ENCODE measurements at places on chromosomes 1 and 21.

DNA sequence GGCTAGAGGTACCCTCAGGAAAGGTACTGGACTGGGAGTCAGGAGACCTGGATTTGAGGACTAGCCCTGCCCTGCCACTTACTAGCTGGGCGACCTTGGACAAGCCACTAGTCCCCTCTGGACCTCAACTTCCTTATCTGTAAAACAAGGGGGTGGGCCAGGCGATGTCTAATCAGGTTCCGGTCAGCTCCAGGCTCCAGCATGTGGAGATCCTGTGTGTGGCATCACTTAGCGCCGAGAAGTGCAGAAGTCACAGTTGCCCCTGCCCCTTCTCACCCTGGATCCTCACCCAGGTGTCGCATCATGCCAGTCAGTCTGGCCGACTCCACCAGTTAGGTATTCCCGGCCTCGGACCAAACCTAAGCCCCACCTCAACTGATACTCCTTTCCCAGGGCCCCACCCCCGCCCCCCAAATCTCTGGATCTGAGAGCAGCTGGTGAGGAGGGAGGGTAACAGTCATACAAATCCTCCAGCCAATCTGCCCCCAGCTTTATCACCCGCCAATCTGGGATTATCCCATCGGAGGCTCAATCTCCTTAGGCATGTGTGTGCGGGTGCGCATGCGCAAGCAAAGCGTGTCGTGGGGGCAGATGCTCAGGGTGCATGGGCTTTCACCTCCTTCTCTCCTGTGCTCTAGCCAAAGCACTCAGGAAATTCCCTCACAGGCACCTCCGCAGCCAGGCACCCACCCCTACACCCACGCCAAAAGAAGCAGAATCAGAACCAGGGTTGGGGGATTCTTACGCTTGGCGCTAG, 5.4 kb downstream of the CELF3 start:
- H3K27ac ChIP-seq, result no peak overlapping the region
- no peaks in the 10 kb centered on the region for H3K36me3 ChIP-seq
- peaks cover 5% of the 10 kb centered on the region for H3K27me3 ChIP-seq
- H3K4me1 ChIP-seq, result peaks cover 6% of the 10 kb centered on the region

- no peak for DNase-seq
- peaks cover 12% of the 10 kb centered on the region for H3K4me1 ChIP-seq
- no peaks in the 10 kb centered on the region for H3K36me3 ChIP-seq
- peak overlapping the region; percentile 82 for H3K27ac ChIP-seq
- no peak overlapping the region for H3K4me3 ChIP-seq
- H3K27me3 ChIP-seq, result no peaks in the 10 kb centered on the region
Observed at GRCh38 chr21:46057710-46058241, 40.1 kb upstream of the COL6A2 start.

DNA sequence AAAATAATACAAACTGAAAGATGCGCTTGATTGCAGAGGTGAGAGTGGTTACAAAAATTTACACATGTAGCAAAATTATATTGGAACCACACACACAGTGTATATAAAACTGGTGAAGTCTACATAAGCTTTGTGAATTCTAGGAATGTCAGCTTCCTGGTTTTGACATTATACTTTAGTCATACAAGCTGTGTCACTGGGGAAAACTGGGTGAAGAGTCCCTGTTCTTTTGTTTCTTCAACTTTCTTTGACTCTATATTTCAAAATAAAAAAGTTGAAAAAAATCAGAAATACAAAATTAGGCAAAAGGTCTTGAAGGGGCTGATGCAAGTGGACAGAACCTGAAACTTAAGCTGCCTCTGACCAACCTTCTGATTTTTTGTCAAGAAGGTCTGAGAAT, 3.0 kb downstream of the C1QC start:
- H3K4me3 ChIP-seq, result no peak overlapping the region
- H3K36me3 ChIP-seq, result no peaks in the 10 kb centered on the region
- DNase-seq, result no peak
- no peaks in the 10 kb centered on the region for H3K27me3 ChIP-seq
- no peaks in the 10 kb centered on the region for H3K4me1 ChIP-seq

DNA sequence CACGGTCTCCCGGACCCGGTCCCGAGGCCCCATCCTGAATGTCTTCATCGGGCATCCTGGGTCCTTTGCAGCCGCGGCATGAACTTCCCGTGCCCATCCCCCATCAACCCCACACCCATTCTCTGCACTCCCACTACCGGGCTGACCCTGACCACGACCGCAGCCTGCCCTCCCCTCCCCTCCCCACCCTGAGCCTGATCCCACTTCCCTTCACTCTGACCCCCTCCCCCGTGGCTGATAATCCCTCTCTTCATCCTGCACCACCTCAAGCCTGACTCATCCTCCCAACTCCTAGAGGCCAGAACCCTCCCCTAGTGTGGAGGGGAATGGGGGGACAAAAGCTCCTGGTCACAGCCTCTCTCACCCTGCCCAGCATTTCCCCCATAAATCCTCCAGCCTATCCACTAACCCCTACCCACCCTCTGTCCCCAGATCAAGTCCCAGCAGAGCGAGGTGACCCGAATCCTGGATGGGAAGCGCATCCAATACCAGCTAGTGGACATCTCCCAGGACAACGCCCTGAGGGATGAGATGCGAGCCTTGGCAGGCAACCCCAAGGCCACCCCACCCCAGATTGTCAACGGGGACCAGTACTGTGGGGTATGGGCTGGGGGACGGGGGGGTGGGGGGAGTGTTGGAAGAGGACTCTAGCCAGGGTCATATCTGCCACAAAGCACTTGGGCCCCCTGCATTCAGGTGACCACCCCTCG, 602 bp downstream of the SH3BGRL3 start:
- no peaks in the 10 kb centered on the region for H3K36me3 ChIP-seq
- DNase-seq, result peak; percentile 53
- H3K4me3 ChIP-seq, result peak overlapping the region; percentile 93
- H3K27me3 ChIP-seq, result no peaks in the 10 kb centered on the region

DNA sequence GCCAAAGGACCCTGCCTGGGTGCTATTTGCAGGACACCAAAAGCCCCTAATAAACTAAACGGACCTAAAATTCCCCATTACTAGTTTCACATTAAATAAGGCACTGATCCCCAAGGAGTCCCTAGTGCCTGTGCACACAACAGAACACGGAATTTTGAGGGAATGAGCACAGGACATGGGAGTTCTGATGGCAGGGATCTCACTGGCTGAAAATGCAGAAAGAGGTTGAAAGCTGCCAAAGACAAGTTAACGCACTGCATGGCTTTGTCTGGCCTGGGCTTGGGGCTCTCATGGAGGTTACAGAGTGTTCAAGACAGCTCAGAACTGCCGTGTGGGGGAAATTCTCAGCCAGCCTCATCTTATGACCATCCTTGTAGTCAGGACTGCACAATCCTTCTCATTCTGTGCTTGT, 15.6 kb upstream of the ATP1B1 start:
- H3K4me1 ChIP-seq, result peaks cover 6% of the 10 kb centered on the region
- H3K27me3 ChIP-seq, result no peaks in the 10 kb centered on the region
- no peak overlapping the region for H3K4me3 ChIP-seq
- no peaks in the 10 kb centered on the region for H3K36me3 ChIP-seq

- no peak for DNase-seq
- peaks cover 12% of the 10 kb centered on the region for H3K4me1 ChIP-seq
- H3K36me3 ChIP-seq, result no peaks in the 10 kb centered on the region
- H3K4me3 ChIP-seq, result no peak overlapping the region
Observed at GRCh38 chr1:45348966-45349677, 8.9 kb upstream of the MUTYH start.

DNA sequence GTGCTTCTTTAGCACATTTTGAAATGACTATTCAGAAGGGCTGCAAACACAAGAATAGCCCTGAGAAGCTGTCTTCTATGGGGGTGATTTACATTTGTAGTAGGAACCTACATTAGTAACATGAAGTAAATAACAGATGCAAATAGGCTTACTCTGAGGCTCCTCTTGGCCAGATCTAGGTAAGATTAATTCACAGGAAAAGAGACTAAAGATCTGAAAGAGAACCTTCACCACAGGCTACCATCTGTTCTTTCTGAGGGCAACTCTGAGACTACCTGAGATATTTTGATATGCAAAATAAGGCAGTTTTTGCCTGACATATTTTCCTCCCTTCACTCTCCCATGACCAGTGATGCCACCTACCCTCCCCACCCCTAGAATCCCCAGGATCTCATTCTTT, 1267.8 kb downstream of the PLA2G4A start:
- no peak overlapping the region for H3K4me3 ChIP-seq
- H3K36me3 ChIP-seq, result no peaks in the 10 kb centered on the region
- H3K4me1 ChIP-seq, result no peaks in the 10 kb centered on the region
- DNase-seq, result no peak

DNA sequence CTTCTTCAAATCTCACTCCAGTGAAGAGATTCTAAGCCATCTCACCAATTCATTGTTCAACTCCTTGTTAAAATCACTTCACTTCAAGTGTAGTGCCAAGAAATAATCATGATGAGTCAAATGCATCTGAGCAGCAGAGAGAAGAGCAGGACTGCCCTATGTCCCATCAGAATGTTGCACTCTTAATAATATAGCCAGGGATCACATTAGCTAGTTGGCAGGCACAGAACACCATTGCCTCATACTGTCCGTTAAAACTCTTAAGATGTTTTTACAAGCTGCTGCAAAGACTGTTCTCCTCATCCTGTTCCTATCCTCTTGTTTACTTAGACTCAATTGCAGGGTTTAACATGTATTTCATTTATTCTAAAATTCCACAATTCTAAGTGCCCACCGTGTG, 432.9 kb downstream of the PLPP3 start:
- peaks cover 7% of the 10 kb centered on the region for H3K4me1 ChIP-seq
- DNase-seq, result peak; percentile 16
- no peak overlapping the region for H3K4me3 ChIP-seq
- no peaks in the 10 kb centered on the region for H3K27me3 ChIP-seq
- H3K27ac ChIP-seq, result no peak overlapping the region

- H3K4me3 ChIP-seq, result no peak overlapping the region
- no peaks in the 10 kb centered on the region for H3K4me1 ChIP-seq
- H3K36me3 ChIP-seq, result no peaks in the 10 kb centered on the region
- no peaks in the 10 kb centered on the region for H3K27me3 ChIP-seq
- no peak overlapping the region for H3K27ac ChIP-seq
- DNase-seq, result no peak
Observed at GRCh38 chr1:215114154-215114933, 31.8 kb downstream of the KCNK2 start.

GRCh38 chr1:151984313-151984956, 9.2 kb downstream of the S100A10 start:
- no peaks in the 10 kb centered on the region for H3K27me3 ChIP-seq
- no peak for DNase-seq

DNA sequence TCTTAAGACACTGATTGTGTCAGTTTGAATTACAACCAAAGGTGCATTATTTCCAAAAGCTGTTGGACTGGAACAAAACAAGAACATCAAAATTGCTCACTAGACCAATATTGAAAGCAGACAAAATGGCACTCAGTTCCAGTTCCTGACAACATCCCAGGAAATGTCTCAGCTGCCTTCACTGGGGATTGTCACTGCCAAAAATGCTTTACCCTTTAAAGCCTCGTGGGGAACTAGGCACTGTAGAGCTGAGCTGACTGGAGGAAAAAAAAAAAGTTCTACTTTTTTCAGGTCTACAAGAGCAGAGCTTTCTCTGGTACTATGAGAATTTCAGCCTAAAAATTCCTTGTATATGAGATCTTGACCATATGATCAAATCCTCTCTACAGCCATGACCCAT, 21.9 kb downstream of the GPR52 start:
- H3K4me3 ChIP-seq, result no peak overlapping the region
- no peak overlapping the region for H3K27ac ChIP-seq
- no peak for DNase-seq
- H3K27me3 ChIP-seq, result no peaks in the 10 kb centered on the region
- no peaks in the 10 kb centered on the region for H3K36me3 ChIP-seq

- no peak overlapping the region for H3K27ac ChIP-seq
- DNase-seq, result no peak
- no peaks in the 10 kb centered on the region for H3K36me3 ChIP-seq
- H3K4me1 ChIP-seq, result no peaks in the 10 kb centered on the region
- H3K4me3 ChIP-seq, result no peak overlapping the region
Observed at GRCh38 chr1:241825581-241825980, 22.4 kb upstream of the EXO1 start.

DNA sequence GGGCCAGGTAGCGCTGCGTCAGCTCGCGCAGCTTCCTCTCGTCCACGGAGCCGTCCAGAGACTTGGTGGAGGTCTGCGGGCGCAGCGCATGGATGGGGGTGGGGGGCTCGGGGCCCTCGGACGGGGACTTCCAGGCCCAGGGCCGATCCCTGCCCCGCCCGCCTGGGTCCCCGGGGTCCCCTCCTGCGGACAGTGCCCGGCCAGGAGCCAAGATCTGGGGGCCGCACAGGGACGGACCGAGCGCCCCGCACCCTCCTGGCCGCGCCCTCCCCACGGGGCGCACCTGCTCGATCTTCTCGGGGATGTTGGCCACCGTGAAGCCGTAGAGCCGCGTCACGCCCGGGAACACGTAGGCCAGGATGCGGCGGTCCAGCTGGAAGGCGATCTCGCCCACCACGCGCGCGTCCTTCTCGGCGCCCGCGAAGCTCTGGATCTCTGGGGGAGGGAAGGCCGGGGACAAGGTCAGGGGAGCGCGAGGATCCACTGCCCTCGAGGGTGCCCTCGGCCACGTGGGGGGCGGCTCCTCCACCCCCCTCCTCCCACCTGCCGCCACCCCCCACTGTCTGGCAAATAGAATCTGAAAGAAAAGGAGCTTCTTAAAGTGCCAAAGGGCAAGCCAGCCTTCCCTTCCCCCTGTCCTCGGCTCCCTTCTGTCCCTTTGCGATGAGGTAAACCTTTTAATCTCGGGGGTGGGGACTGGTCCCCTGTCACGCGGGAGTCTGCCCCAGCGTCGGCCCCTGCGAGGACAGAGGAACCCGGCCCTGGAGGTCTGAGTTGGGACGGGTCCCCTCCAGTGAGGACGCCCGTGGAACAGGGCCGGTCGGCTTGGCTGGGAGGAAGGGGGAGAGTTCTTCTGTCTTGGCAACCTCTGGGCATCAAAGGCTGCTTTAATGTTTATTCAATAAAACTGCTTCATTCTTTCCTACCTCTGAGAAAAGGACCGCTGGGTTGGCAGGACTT, 6.5 kb upstream of the FTCD start:
- no peaks in the 10 kb centered on the region for H3K4me1 ChIP-seq
- no peak overlapping the region for H3K27ac ChIP-seq
- DNase-seq, result peak; percentile 2
- H3K27me3 ChIP-seq, result no peaks in the 10 kb centered on the region

DNA sequence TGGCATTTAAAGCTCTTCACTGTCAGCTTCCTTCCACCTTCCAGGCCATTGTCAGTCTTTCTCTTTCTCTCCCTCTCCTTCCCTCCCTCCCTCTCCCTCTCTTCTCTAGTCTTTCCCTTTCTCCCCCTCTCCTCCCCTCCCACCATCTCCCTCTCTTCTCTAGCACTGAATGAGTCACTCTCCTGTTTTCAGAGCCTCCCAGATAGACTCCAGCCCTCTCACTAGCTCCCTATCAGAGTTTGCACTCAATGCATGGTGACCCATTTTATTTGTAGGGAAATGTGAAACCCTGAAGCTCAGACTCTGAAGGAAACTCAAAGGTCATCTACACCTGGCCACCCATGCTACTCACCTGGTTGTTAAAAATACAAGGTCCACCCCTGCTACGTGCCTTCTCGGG, 4.4 kb upstream of the MATN1 start:
- no peak overlapping the region for H3K4me3 ChIP-seq
- peaks cover 21% of the 10 kb centered on the region for H3K4me1 ChIP-seq
- DNase-seq, result peak; percentile 68
- H3K27me3 ChIP-seq, result no peaks in the 10 kb centered on the region
- H3K36me3 ChIP-seq, result no peaks in the 10 kb centered on the region

GRCh38 chr1:240808381-240808780, 196.4 kb upstream of the GREM2 start:
- H3K4me1 ChIP-seq, result no peaks in the 10 kb centered on the region
- H3K4me3 ChIP-seq, result no peak overlapping the region
- no peak for DNase-seq
- H3K27me3 ChIP-seq, result no peaks in the 10 kb centered on the region
- H3K36me3 ChIP-seq, result no peaks in the 10 kb centered on the region
- no peak overlapping the region for H3K27ac ChIP-seq
